ENCODE measurements at places on chromosomes 16 and 17.

- no peak for DNase-seq
Measured at GRCh38 chr16:9128346-9129342, 37.2 kb downstream of the HAPSTR1 start.

DNA sequence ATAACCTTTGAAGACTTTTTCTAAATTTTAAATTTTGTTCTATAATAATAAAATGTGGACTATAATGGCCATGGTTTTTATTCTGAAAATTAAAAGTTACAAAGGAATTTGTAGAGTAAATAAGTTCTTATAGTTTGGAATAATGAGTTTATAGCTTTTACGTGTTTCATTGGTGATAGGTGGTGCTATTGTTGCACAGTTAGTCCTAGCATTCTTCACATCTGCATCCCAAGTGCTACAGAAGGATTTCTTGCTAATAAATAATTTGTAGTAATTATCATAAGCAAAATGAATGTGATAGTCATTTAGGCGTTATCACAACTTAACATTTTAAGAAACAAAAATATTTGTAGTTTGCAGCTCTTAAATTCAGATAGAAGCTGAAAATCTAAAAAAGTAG, 67.9 kb downstream of the BCAS3 start:
- no peak for DNase-seq

GRCh38 chr17:76537578-76538280, at the start of gene CYGB:
Gene CYGB, minus strand, starts transcription at chr17:76537709. Its CDS starts 167 bp downstream, at chr17:76537542.
- DNase-seq, result no peak

- DNase-seq, result no peak
Measured at GRCh38 chr16:68737730-68738629, 888 bp downstream of the CDH1 start.

DNA sequence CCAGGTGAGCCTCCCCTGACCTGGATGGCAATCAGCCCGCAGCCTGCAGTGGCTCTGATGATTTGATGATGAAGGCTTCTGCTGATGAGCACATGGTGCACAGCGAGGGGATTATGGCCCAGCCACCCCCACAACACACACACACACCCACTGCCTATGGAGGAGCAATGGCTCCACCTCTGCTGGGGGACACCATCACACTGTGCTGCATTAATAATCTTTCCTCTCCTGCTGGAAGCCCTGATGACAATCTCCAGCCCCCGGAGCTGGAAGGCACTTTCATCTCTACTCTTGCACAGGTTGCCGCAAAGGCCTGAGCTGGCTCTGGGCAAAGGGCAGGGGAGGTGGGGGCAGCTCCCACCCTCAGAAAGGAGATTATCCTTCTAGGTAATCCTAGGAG, 79.9 kb downstream of the PLXDC1 start:
- no peak for DNase-seq

GRCh38 chr16:82017911-82018568, 6.8 kb upstream of the SDR42E1 start:
- no peak for DNase-seq

DNA sequence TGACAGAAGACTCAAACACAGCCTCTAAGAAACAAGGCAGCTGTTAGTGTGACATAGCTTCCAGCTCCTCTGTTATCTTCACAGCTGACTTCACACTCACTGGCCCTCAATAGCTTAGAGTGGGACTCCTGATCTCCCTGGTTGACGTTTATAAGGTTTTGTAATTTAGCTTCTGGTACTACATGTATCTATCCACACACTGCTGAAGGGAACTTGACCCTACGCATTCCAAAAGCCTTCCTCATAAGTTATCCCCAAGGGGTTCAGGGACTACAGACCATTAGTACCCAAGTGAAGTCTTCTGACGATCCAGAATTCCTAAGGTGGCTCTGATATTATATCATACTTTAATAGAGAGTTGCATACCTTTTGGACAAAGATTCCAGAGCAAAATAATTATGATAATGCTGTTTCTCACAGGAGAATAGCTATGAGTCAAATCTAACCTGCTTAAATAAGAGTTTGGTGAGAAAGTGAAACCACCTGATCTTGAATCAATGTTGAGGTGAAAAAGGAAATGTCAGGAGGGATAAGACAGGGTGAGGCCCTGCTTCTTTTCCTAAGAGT, 14.5 kb downstream of the ACACA start:
- no peak for DNase-seq

GRCh38 chr16:56415875-56416274, 9.5 kb downstream of the AMFR start:
- no peak for DNase-seq

- no peak for DNase-seq
Measured at GRCh38 chr16:56337131-56337857, 88.1 kb downstream of the AMFR start.

GRCh38 chr17:21297597-21297996, 13.1 kb downstream of the MAP2K3 start:
- no peak for DNase-seq

GRCh38 chr16:90046971-90047713, 27.9 kb upstream of the DBNDD1 start:
- no peak for DNase-seq

- no peak for DNase-seq
Measured at GRCh38 chr16:67197704-67198103, 1.2 kb upstream of the ELMO3 start.

DNA sequence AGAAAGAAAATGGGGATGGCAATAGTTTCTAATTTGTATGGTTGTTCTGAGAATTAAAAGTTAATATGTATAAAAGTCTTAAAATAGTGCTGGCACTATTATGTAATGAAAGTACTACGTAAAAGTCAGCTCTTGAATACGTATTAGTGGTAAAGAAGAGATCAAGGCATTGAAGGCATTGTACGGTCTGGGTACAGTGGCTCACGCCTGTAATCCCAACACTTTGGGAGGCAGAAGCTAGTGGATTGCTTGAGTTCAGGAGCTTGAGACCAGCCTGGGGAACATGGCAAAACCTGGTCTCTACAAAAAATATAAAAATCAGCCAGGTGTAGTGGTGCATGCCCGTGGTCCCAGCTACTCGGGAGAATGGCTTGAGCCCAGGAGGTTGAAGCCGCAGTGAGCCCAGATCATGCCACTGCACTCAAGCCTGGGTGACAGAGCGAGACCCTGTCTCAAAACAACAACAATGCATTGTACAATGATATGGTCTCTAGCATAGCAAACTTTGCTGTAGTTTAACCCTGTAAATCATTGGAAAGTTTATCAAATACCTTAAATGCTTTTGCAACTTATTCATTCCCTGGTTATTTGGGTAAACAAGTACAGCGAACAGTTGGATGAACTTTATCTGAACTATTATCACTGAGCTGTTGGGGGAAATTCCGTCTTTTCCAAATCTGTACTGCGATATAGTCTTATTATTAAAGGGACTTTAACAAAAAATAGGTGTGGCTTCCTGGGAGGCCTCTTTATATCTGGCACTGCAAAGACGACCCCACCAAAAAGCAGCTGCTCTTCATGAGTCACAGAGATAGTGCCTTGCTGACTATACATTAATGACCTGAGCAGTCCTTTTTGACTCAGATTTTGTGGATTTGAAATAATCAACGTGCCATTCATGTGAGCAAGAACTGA, 73.6 kb downstream of the GPRC5B start:
- no peak for DNase-seq

DNA sequence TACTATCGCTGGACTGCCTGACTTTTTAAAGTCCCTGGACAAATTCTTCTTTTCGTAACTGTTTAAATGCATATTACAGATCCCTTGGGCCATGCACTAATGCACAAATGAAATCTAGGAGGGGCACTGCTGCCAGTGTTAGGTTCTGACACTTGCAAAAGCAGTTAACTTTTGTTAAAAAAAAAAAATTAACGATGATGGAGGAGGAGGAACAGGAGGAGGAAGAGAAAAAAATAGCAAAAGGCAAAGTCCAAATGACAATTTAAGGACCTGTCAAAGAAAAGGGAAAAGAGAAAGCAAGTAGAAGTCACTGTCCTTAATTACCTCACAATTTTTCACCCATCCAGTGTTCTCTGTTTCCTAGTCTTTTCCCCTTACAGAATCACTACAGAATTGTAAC, 97.8 kb upstream of the CORO6 start:
- no peak for DNase-seq

- no peak for DNase-seq
Measured at GRCh38 chr17:15947271-15947670, 2.3 kb downstream of the ADORA2B start.

DNA sequence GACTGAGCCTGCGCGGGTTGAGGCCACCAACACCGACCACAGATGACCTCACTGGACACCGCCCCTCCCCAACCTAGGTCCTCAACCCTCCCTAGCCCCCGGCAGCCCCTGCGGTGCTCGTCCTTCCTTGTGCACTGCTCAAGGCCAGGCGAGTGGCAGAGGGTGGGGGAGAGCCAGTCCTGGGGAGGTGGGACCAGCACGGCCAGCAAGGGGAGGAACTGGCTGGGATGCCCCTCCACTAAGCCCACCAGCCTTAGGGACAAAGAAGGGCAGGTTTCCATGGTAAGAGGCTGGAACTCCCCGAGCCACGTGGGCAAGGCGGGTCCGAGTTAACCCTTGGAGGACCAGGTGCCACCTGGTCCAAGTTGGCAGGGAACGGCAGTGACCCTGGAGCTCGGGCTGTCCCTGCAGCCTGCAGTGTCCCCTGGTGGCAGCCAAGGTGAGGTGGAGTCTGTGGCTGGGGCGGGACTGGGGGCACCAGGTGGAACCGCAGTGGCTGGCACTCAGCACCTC, 9.2 kb downstream of the FSCN2 start:
- DNase-seq, result peak; percentile 45

DNA sequence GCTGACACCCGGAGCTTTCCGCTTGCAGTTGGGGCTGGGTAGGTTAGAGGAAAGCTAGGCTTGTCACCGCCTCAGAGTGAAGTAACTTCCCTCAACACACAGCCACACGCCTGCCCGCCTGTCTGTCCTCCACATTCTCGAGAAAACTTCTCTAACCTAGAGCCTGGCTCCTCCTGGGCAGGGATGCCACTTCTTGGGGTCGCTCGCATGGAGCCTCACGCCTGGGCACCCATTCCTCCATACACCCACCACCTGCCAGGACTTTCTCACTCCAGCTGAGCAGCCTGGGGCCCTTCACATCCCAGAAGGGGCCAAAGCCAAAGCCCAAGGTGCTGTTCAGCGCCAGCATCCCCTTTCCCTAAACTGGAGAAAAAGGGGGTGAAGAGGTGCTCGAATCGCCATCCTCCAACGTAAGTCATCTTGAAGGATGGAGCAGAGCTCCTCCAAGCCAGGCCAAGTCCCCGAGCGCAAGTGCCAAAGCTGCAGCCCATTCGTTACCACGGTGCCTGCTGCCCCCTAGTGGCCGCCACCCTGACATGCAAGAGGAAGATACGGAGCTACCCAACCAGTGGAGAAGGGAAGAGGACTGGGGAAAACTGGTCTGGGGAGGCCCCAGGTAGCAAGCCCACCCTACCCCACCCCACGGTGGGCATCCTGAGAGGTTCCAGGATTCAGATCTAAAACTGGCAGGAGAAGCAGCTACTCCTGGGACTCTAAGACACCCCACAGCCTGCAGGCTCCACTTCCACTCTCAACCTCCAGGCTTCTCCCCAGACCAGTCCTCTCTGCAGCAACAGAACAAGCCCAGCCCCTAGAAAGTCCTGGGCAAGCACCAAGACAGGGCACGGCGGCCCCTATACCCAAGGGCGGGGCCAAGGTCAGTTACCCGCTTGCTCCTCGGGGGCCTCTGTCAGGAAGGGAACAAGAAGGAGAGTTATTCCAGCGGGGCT, 63.1 kb downstream of the MYO18A start:
- peak; percentile 80 for DNase-seq

- DNase-seq, result no peak
Measured at GRCh38 chr17:54956791-54957190, 11.7 kb downstream of the COX11 start.

- DNase-seq, result no peak
Measured at GRCh38 chr17:4427505-4427904, 6.2 kb upstream of the SPNS3 start.

GRCh38 chr17:48502901-48503300, 27.9 kb downstream of the HOXB1 start:
- no peak for DNase-seq

DNA sequence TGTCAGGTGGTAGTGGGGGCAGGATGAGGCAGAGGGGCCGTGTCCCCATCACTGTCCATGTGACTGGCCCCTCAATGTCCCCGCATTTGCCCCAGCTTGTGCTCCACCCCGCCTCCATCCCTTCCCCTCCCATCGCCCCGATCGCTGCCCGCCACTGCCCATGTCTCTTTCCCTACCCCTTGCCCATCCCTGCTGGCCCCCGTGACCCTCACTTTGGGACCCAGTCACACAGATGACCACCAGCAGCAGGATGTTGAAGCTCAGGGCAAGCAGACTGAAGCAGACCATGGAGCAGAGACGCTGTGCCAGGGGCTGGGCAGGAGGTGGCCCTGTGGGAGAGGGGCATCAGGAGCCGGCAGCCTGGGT, 6.1 kb downstream of the ASGR2 start:
- DNase-seq, result no peak

- no peak for DNase-seq
Measured at GRCh38 chr17:82339634-82340580, 6.3 kb upstream of the SECTM1 start.

GRCh38 chr16:75798714-75799113, 72.4 kb upstream of the CPHXL start:
- DNase-seq, result no peak

DNA sequence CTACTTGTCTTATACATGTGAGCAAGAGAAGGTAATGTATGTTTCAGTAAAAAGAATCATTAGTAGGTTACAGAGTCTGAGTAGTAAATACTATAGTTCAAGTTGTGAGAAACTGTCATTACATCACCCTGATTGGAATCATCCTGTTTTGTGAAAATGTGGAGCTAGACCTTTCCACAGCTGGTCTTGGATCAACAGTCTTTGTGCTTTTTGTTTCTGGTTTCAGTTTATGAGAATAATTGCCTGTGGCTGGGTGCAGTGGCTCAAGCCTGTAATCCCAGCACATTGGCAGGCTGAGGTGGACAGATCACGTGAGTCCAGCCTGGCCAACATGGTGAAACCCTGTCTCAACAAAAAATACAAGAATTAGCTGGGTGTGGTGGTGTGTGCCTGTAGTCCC, 19.7 kb upstream of the SHISA9 start:
- no peak for DNase-seq

DNA sequence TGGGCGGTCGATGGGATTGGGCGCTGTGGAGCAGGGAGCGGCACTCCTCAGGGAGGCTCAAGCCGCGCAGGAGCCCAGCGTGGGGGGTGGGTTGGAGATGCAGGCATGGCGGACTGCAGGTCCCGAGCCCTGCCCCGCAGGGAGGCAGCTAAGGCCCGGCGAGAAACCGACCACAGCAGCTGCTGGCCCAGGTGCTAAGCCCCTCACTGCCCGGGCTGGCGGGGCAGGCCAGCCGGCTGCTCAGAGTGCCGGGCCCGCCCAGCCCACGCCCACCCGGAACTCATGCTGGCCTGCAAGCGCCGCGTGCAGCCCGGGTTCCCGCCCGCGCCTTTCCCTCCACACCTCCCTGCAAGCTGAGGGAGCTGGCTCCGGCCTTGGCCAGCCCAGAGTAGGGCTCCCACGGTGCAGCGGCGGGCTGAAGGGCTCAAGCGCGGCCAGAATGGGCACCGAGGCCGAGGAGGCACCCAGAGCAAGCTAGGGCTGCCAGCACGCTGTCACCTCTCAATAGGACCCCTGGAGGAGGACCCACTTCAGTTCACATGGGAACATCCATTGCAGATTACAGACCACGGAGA, 20.5 kb upstream of the METTL16 start:
- no peak for DNase-seq

All from activated naive CD4-positive, alpha-beta T cell treated with anti-CD3 and anti-CD28 coated beads, Interleukin-2, amount 50 U/mL, for 16 hours (primary cell).